ENCODE measurements at places on chromosomes 1 and 21. TPM values are rescaled to one million over a fixed set of nuclear protein-coding genes. Genes with fewer than 3 reads are reported as not detected.
A peak's percentile ranks its signal among the peaks of the same experiment; 100 is the strongest.

DNA sequence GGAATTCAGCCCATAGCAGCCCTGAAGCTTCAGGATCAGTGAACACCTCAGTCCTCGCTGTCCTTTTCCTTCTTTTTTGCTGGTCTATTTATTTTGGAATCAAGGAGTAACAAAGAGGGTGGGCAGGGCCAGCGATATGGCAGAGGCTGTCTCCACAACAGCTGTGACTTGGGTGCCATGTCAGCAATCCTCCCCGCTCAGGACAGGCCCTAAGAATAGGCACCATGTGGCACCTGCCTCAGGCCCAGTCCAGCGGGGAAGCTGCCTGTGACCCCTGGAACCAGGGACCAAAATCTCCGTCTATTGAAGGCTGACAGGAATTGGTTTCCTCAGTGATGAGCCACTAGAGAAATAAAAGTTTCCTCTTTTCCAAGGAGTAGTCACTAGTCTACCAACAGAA, 58.6 kb upstream of the TNR start:
- no peak for DNase-seq

DNA sequence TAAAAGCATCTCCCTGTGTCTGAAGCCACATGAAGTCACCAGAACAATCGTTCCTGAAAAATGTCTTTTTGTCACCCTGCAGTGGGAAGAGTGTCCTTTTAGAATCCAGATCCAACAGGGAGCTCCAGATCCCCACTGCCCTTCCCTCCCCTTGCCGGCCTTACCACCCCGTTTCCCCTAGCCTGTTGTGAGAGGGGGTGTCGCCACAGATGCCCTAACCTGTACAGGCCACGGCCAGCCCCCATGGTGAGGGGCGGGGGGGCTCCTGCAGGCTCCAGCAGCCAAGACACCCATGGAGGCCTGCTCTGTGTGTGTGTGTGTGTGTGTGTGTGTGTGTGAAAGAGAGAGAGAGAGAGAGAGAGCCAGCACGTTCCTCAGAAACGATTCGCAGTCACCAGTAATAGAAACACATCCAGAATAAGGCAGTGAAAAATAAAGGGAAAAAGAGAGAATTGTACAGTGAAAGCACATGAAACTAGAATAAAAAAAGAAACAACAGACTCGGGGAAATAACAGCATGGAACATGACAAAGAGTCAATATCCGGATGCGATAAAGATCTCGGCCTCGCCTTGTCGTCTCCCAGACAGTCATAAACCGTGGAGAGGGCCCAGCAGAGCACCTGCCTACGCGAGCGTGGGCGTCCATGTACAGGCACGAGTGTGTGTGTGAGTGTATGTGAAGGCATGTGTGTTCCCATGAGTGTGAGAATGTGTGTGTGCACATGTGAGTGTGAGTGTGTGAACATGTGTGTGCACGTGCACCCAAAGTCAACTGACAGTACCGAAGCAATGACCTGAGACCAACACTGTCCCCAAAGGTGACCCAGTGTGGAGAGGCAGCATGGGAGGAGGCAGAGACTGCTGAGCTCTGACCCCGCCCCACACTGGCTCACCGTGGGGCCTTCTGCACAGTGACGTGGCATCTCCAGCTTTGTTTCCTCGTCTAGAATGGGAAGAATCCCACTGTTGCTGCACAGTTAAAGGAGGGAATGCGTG, 303.8 kb downstream of the NPHP4 start:
- DNase-seq = no peak

- no peak for DNase-seq
Measured at GRCh38 chr1:9670085-9670484, 18.6 kb downstream of the PIK3CD start.

The FHAD1 gene
- 0.32 TPM for total RNA-seq

- peak; percentile 66 for DNase-seq
Measured at GRCh38 chr21:46150491-46151121, 4.8 kb downstream of the FTCD start.

GRCh38 chr1:204435872-204436271, 24.3 kb upstream of the PPP1R15B start:
- no peak for DNase-seq

Measured in cardiac septum (tissue), 1 donor.